ENCODE measurements at places on chromosomes 16 and 17. TPM values are rescaled to one million over a fixed set of nuclear protein-coding genes. Genes with fewer than 3 reads are reported as not detected.

The PITPNM3 gene
- 0.36 TPM for total RNA-seq

The LGALS9 gene
- 15.2 TPM for total RNA-seq

The GPR139 gene
- not detected for total RNA-seq

The SNF8 gene
- 111 TPM for total RNA-seq

The GPRC5B gene
- 82.3 TPM for total RNA-seq

The RHBDL1 gene
- total RNA-seq: 2.3 TPM

All from left ventricle myocardium inferior (tissue), 1 donor.